ENCODE measurements at places on chromosomes 12 and 14. TPM values are rescaled to one million over a fixed set of nuclear protein-coding genes. Genes with fewer than 3 reads are reported as not detected.

- no peak for DNase-seq
Observed at GRCh38 chr14:52106840-52107239, 38.0 kb upstream of the NID2 start.

DNA sequence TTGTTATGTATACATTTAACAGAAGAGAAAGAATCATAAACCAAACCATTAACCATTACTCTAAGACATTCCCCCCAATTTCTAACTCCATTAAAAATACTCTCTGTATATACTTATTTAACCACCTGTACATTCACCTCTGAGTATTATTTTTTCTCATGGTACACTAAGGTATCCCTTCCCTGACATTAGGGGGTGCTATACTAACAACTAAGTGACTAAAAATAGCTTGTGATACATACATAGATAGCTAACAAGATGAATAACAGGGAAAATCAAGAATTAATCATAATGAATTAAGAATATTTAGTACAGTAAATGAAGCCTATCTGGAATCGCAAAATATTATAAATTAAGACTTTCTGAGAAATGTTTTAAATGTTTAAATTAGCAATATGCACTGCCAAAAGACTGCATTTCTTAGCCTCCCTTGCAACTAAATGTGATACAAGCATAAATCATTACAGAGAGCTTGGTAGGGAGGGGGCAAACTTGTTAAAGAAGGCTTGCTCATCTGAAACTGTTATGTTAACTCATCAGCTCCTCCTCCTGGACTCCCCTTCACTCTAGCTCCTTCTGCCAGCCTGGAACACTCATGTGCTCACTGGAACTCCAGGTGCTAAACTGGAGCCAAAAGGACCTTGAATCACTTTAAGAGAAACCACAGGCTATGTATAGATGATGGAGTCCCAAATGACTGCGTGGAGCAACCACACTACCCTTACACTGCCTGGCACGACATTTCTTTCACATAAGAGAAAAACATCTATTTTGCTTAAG, 14.9 kb downstream of the C2CD5 start:
- no peak for DNase-seq

- DNase-seq: no peak
Observed at GRCh38 chr12:64566831-64567517, 43.3 kb upstream of the RASSF3 start.

- no peak for DNase-seq
Observed at GRCh38 chr14:101151226-101151926, 247.9 kb upstream of the RTL1 start.

DNA sequence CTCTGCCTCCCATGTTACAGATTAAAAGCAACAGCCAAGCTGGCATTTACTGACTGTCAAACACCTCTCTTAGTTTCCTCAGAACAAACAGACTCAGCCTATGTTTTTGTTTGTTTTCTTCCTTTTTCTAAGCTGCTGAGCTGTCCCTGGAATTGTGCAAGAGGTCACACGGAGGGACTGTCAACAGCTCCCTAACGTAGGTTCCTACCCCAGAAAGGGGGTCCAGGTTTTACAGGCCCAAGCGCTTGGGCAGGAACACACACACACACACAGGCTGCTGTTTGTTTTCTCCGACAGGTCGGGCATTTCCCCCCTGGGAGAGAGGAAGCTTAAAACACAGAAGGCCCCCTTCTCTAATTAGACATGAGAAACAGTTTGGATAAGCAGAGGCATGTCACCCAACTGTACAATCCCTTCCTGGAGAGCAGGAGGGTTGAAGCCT, 739.6 kb upstream of the TBX3 start:
- no peak for DNase-seq

- DNase-seq: no peak
Observed at GRCh38 chr12:50551866-50552265, 47.1 kb downstream of the DIP2B start.

GRCh38 chr12:46944771-46945170, 119.0 kb upstream of the SLC38A4 start:
- no peak for DNase-seq

DNA sequence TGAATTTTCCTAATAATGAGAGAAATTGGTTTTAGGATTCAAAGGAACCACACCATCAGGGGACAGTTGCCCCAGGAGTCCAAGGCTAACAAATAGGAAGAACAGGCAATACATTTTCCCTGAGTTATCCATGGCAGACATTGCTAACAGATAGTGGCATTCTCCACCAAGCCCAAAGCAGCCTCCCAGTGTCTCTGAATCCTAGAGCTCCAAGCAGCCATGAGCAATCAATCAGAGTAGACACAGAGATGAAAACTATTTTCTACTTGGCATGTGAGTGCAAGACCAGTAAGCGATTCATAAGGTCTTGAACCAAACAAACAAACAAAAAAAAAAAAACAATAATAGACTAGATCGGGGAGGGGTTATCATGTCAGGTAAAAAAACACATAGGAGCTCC, 515.7 kb downstream of the MED13L start:
- no peak for DNase-seq

- no peak for DNase-seq
Observed at GRCh38 chr14:76261371-76261811, 109.7 kb downstream of the GPATCH2L start.

DNA sequence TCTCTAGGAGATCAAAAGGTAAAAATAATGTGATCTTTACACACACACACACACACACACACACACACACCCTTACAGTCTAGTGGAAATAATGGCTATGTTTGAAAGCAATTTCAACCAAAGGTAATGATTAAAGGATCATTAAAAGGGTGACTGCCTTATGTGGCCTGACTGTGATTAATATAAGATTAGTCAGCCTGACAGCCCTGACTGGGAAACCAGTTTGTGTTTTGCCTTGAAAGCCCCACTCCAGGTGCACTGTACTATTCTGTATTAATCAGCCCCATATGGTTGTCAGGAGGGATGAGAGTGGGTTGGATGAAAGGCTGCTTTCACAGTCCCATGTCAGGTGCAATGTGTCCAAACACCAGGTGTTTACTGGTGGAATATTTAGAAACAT, 10.5 kb downstream of the RASSF9 start:
- no peak for DNase-seq

- no peak for DNase-seq
Observed at GRCh38 chr12:76641961-76642360, 82.4 kb upstream of the OSBPL8 start.

GRCh38 chr12:122427403-122427802, 4.9 kb upstream of the CLIP1 start:
- DNase-seq: no peak

GRCh38 chr14:56874375-56874774, 64.1 kb upstream of the OTX2 start:
- no peak for DNase-seq

DNA sequence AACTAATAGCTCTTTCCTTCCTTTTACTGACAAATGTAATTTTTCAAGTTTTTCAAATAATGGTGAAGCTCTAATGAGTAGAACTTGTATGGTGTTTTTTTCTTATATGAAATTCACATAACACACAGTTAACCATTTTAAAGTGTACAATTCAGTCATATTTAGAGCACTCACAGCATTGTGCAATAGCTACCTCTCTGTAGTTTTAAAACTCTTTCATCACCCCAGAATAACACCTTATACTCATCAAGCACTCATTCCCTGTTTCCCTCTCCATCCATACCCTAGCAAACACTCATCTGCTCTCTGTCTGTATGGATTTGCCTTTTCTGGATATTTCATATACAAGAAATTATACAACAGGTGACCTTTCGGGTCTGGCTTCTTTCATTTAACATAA, 207.9 kb upstream of the SLC38A2 start:
- DNase-seq: no peak

- no peak for DNase-seq
Observed at GRCh38 chr14:96614481-96614881, 112.3 kb downstream of the PAPOLA start.

DNA sequence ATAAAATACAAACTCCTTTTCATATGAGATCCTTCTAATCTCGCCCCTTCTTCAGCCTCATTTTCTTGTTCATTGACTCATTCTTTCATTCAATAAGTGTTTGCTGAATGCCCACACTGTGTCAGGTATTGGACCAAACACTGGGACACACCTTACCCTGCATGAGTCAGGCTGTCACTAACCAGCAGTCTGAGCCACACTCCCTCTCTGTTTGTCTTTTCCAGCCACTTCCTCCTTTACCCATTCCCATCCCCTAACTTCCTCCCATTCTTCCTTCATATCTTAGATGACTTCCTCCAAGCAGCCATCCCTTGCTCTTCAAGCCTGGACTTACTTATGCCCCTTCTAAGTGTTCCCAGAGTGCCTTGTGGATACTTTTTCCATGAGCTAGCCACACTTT, 27.0 kb upstream of the HIF1A start:
- no peak for DNase-seq

DNA sequence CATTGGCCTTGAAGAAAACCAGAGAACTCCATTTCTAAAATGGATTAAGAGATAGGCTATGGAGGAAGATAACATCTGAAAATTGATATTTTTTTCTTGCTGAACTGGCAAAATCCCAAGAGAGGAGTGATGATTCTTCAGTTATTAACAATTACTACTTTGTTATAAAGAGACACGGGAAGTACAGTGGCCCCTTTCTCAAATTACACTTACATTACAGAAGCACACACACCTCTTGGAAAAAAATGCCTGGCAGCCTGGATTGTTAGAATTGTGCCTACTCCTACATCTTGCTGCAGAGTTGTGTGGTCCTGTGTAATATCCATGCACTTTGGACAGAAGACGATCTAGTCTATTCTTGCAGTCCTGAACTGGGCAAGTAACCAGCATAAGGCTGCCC, 71.7 kb downstream of the TGFB3 start:
- DNase-seq: no peak

GRCh38 chr12:4215229-4216186, 58.1 kb upstream of the CCND2 start:
- peak; percentile 59 for DNase-seq

DAO gene
- not detected for total RNA-seq

TMEM119 gene
- total RNA-seq: 0.57 TPM

NRIP2 gene
- total RNA-seq: 1.2 TPM

NOS1 gene
- 5.4 TPM for total RNA-seq
